ENCODE measurements at places on chromosomes 3 and 15.

GRCh38 chr15:39487458-39487735 is 93.5 kb upstream of the THBS1 start:
- no peak for DNase-seq

- no peak for DNase-seq
Measured at GRCh38 chr3:8445861-8446260, 55.8 kb upstream of the LMCD1 start.

GRCh38 chr15:65533057-65533756 is 2.9 kb downstream of the HACD3 start:
- peak; percentile 52 for DNase-seq

GRCh38 chr15:53193149-53193548 is 403.0 kb upstream of the ONECUT1 start:
- no peak for DNase-seq

DNA sequence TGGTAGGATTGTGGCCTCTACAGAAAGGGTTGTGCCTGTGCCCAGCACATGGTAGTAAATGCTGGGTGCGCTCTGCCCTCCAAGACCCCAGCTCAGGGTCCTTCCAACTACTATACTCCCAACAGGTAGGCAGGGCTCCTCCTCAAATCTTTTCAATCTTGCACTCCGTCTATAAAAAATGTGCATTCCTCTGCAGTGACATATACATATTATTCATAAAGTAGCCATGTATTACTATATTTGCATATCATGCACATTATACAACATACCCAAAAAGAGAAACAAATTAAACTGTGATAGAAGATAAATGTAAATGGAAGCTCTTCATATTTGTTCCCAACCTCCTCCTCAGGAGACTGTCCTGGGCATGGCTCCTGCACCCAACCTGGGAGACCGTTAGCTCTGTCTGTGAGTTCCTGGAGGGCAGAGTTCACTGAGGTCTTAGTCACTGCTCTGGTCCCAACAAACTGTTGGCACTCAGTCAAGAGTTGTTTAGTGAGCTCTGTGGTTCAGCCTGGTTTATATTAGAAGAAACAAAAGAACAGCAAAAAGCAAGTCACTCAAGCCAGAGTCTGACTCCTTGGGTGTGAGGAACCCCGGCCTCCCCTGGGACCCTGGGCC is 47.7 kb upstream of the GRIP2 start:
- DNase-seq = no peak

DNA sequence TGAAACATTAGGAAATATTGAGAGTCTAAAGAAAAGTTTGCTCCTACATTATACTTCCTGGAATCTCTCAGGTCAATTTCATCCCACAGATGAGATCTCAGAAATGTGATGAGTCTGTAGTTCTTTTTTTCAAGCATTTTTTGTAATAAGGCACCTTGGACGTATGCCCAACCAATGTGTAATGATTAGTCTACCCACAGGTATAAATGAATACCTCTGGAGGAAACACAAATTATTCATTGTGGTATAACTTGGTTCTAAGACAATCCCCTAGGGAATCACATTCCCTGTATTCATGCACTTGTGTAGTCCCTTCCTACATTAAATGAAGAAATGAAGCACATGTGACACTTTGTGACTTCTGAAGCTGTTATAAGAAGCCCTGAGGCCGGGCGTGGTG is 596.2 kb upstream of the UBE2E2 start:
- no peak for DNase-seq

DNA sequence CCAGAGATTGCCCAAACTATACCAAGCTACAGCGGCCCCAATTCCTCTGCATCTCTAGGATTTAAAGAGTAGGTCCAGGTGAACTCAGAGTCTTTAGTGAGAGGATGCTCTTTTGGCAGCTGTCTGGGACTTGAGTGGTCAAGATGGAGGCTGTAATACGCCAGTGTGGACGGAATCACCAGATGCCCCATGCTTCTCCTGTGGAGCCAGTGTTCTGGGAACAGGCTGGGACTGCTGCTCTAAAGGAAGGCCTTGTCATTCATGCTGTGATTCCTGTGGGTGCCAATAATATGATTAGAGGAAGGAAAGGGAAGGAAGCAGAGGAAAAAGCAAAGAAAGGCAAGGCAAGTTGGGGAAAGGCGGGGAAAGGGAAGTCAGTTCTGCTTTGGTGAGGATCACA is 17.4 kb upstream of the NOX5 start:
- no peak for DNase-seq

DNA sequence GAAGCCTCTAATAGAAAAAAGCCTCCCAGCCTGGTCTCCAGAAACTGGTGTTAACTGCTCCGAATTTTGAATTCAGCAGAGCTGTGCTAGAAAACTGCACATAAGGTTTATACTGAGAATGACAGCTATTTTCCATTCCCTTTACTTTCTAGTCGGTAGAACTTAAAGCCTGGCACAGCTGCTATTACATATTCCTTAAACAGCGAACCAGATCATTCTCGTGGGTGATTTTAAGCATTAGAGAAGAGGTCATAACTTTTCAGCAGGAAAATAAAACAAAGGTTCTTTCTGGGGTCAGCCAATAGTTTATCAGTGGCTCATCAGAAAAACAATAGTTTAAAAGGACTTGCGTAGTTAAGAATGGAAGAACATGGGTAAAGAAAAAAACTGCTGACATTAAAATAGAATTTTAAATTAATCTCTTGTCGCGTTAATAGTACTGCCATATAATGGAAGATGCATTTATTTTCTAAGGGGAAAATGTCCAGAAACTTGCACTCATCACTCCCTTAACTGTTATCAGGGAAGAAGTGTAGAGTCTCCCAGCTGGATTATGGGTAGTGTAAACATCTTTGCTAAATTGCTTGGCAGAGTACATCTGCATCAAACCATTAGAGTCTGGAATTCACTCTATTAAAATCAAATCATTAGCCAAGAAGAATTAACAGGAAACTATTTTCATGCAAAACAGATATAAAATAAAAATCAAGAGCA is 7.9 kb downstream of the VGLL4 start:
- no peak for DNase-seq

DNA sequence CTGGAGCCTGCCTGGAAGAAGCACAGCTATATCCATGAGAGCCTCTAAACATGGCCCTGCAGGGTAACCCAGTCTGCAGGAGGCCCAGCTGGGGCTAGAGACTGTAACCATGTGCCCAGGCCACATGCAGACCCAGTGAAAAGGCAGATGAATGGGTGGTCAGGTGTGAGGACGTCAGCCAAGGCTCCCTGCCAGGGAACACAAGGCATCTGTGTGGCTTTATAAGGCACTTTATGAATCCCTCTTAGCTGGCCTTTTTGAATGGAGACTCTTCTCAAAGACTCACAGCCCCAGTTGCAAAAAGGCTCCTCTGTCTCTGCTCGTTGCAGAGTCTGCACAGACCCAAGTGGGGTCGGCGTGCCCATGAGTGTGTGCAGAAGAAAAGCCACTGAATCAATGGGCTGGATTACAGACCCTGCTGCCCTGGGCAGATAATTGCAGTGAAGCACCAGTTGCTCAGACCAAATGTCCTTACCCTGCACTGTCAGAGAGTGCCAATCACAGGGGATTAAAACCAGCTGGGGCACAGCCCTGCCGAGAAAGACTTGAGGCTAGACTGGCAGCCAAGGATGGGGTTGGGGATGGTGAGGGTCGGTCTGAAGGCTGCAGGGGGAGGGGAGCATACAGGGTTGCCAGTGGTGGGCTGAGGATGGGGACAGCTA is 154.2 kb downstream of the RAB11A start:
- DNase-seq = no peak

- no peak for DNase-seq
Measured at GRCh38 chr15:69060744-69061143, 46.2 kb downstream of the NOX5 start.

- no peak for DNase-seq
Measured at GRCh38 chr3:151248772-151249337, 29.5 kb downstream of the P2RY14 start.

DNA sequence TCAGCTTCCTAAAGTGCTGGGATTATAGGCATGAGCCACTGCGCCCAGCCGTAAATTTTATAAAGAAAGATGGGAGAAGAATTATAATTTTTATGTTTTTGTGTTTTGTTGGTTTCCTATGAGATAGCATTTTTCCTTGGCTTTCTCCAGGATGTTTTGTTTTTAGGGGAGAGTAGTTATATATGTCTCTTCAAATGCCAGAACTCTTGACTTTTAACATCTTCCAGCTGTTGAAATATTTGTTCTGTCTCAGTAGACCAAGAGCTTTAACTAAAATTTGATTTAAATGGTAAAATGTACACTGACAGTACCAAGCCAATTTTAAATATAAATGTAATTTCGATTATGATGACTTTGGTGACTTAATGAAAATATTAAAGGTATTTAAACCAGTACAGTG is 96.8 kb downstream of the DHX36 start:
- no peak for DNase-seq

- DNase-seq = no peak
Measured at GRCh38 chr15:70269311-70269911, 171.7 kb upstream of the TLE3 start.

GRCh38 chr3:152662157-152662556 is 172.8 kb upstream of the P2RY1 start:
- no peak for DNase-seq

DNA sequence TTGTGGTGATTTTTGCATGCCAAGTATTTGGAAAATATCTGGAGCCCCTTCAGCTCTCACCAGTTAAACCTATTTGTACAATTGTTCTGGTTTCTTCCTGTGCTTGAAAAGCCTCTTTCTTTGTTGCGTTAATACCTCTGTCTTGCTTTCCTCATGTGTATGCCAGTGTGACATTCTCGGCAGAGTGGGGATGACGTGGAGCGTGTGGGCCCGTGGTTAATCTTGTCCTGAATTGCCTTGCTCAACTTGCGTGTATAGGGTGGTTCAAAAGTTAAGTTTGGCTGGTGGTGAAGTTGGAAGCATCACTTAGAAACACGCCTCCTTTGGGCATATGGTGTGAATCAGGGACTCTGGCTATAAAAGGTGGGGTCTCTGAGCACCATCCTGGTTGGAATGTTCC is 67.1 kb downstream of the IGF1R start:
- DNase-seq = no peak

DNA sequence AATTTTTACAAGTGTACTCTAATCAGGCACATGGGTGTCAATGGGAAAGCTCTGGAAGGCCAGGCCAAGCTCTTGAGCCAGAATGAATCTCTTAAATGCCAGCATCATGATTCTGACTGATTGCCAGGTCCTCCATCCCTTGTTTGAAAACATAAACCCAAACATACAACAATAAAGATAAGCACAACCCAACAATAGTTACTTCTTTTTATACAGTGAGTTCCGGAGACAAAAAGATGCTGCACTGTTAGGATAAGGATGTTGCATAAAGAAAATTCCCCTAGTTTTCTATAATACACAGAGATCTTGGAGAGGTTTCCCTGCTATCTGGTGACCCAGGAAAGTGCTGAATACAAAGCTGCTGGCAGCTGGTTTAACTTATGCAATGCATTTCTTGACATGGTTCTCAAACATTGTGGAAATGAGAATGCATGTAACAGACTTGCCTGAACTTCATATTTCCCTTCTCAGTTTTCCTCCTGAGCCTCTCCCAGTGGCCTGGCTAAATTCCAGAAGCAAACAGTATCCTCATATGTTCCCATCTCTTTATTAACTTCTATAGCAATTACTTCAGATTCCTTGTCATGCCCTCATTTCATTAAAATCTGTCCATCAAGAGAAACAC is 180.1 kb upstream of the PRICKLE2 start:
- DNase-seq = no peak

- no peak for DNase-seq
Measured at GRCh38 chr3:48562367-48563095, 1.1 kb downstream of the UCN2 start.

DNA sequence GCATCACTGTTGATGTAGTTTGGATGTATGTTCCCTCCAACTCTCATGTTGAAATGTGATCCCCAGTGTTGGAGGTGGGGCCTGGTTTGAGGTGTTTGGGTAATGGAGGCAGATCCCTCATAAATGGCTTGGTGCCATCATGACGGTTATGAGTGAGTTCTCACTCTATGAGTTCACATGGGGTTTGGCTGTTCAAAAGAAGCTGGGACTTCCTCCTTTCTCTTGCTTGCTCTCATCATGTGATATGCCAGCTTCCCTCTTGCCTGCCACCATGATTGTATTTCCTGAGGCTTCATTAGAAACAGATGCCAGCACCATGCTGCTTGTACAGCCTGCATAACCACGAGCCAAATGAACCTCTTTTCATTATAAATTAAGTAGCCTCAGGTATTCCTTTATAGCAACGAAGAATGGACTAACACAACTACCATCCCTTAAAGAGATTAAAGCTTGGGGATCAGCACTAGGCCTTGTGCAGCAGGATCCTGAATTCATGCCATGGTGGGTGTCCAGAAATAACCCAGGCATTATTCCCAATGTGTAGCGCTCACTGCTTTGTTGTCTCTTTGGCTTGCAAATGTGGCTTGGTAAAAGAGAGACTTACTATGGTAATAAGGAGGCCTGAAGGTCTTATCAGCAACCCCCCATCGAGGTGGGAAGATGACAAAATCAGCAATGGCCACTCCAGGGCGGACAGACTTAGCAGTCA is 41.9 kb downstream of the NDUFB4 start:
- DNase-seq = no peak

DNA sequence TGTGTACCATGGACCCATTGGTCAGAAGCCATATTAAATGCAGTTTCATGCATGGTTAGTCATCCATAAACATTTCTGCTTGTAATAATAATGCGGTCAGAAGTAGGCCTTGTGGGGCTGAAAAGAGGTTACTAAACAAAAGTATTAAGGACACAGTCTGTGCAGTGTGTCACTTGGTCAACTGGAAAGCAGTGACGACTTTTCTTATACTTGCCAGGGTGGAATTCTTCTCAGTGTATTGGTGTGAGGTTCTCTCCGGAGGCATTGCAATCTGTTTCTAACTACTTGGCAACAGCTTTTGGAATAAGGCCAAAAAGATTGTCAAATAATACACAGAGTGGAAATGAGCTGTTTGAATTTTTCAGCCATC is 46.8 kb downstream of the CHL1 start:
- DNase-seq = no peak

- no peak for DNase-seq
Measured at GRCh38 chr3:13525827-13526625, 22.9 kb upstream of the FBLN2 start.

DNA sequence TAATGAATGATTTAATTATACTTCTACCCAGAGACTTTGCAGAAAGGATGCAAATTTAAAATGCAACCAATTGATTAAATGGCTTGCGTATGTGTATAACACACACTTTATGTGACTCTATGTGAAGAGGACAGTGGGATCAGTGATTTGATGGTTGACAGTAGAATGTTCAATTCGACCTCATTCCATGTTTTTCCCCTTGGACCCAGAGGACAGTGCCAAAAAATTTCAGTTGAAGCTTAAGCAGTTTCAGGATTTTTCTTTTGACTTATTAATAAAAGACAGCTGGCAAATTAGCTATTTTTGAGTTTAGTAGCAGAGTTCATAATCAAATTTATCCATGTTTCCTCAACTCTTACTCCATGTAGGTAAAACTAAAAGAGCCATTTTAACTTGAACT is 742.4 kb upstream of the NR2F2 start:
- DNase-seq = no peak

- no peak for DNase-seq
Measured at GRCh38 chr3:89635137-89635536, 527.7 kb downstream of the EPHA3 start.
